Immature natural killer cell (primary cell): ENCODE measurements at places on chromosomes 5 and 9.

GRCh38 chr9:38295764-38296163 is 96.7 kb upstream of the ALDH1B1 start:
- DNase-seq, result no peak

GRCh38 chr5:142782976-142783530 is 12.9 kb downstream of the ARHGAP26 start:
- DNase-seq, result no peak

DNA sequence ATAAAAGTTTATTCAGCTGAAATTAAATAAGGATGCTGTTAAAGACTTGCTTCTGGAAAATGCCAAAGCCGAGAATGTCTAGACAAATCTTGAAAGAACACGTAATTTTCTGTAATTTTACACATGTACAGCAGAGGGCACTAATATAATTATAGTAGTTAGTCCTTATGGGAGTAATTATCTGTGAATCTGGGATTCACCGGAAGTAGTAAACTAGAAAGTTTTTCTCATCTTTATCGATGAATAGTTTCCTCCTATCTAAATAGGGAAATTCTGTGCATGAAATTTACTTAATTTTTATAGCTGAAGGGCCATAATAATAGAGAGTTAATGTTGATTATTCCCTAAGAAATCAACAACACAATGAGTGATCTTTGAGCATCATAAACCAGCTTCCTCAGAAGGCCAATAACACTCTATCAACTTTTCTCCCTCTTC is 18.4 kb upstream of the CNTLN start:
- DNase-seq, result no peak

DNA sequence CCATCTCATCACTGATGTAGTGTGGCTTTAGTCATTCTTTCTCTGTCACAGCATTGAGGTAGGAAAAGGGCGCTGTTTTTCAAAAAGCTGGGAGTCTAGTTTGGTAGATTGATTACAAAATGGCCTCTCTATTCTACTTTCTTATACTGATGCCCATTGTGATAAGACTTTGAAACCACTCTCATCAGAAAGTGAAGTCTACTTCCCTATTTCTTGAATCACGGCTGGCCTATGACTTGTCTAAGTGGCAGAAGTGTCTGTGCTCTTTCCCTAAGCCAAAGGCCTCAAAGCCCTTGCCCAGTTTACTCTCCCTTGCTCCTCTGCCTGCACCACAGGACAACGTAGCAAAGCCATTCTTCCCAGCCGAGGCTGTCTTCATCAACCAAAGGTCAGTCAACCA is 83.0 kb upstream of the IL33 start:
- DNase-seq, result no peak

DNA sequence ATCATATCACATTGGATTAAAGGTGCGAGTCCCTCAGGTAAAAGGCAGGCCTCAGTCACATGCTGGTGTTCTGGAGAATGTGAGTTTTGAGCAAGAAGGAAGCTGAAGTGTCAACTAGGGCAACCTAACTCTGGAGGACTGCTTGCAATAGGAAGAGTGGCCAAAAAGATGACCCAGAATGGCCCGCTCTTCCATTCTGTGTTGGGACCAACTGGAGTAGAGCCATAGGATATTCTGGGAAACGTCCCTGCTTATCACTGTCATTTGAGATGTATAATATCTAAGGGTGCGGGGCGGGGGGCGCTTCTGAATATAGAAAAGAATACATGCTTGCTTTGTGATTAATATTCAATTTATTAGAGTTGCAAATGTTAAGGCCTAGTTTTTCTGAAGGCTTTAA is 7.1 kb upstream of the TRIM7 start:
- DNase-seq, result no peak

DNA sequence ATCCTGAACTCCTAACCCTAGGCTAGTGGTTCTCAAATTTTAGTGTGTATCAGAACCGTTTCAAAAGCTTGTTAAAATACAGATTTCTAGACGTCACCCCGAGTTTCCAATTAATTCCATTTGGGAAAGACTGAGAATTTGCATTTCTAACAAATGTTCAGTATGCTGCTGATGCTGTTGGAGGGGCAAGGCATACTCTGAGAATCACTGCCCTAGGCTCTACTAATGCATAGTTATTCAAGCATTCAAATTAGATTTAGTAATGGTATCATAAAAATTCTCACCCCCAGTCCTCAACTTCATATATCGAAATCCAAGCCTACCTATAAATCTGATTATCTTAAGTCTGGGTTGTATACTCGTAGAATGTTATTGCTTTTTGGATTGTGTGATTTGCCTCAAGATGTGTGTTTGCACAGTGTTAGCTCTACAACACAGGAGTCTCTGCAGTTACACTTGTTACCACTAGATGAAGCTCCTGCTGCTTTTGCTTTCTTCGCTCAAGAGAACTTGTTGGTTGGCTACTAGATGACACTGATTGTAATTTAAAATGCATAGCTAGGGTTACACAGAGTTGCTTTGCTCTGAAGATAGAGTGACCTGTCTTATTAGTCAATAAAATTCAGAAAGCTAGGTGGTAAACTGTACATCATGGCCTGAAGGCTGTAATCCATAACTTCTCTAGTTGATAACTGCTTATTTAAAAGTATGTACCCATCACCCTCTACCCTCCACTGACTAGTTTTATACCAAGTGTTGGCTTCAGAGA is 7.5 kb upstream of the ERAP2 start:
- DNase-seq, result peak; percentile 50

DNA sequence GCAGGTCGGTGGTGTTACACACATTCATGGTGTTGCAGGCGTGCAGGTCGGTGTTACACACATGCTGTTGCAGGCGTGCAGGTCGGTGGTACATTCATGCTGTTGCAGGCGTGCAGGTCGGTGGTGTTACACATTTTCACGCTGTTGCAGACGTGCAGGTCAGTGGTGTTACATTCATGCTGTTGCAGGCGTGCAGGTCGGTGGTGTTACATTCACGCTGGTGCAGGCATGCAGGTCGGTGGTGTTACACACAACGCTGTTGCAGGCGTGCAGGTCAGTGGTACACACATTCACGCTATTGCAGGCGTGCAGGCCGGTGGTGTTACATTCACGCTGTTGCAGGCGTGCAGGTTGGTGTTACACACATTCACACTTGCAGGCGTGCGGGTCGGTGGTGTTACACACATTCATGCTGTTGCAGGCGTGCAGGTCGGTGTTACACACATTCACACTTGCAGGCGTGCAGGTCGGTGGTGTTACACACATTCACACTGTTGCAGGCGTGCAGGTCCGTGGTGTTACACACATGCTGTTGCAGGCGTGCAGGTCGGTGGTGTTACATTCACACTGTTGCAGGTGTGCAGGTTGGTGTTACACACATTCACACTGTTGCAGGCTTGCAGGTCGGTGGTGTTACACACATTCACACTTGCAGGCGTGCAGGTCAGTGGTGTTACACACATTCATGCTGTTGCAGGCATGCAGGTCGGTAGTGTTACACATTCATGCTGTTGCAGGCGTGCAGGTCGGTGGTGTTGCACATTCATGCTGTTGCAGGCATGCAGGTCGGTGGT is 11.1 kb downstream of the DPP7 start:
- DNase-seq, result no peak

DNA sequence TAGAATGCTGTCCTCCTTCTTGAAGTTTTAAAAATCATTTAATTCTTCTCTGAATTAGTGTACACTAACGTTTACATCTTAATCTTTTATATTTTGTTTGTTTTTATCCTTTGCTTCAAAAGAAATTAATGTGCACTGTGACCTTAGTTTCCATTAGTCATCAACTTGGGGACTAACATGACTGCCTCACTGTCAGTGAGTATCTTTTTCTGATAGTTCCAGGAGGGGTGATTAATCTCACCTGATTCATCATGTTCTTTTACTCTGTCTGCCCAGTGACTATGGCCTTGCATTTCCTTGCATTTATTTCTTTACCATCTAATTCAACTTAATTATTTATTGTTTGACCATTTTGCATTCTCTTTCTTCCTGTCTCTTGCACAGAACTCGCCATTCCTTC is 33.4 kb upstream of the NR3C1 start:
- DNase-seq, result no peak

DNA sequence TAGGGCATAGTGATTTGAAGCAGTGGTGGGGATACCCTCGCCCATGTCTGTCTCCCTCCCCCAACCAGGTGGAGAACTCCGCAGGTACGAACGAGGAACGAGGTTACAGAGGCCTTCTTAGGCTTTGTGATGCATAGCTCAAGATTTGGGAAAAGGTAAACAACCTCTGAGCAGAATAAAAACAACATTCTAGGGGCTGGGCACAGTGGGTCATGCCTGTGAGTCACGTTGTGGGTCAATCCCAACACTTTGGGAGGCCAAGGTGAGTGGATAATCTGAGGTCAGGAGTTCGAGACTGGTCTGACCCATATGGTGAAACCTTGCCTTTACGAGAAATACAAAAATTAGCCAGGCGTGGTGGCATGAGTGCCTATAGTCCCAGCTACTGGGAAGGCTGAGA is 3.6 kb upstream of the LCP2 start:
- no peak for DNase-seq

GRCh38 chr5:116438979-116439554 is 135.6 kb downstream of the SEMA6A start:
- no peak for DNase-seq

- no peak for DNase-seq
Observed at GRCh38 chr5:113000466-113000865, 23.9 kb downstream of the DCP2 start.

GRCh38 chr9:137150617-137151457 is 11.9 kb downstream of the GRIN1 start:
- DNase-seq, result no peak

- no peak for DNase-seq
Observed at GRCh38 chr5:11104210-11104609, 343.2 kb upstream of the DAP start.
